ENCODE measurements at places on chromosomes 12 and 14.

DNA sequence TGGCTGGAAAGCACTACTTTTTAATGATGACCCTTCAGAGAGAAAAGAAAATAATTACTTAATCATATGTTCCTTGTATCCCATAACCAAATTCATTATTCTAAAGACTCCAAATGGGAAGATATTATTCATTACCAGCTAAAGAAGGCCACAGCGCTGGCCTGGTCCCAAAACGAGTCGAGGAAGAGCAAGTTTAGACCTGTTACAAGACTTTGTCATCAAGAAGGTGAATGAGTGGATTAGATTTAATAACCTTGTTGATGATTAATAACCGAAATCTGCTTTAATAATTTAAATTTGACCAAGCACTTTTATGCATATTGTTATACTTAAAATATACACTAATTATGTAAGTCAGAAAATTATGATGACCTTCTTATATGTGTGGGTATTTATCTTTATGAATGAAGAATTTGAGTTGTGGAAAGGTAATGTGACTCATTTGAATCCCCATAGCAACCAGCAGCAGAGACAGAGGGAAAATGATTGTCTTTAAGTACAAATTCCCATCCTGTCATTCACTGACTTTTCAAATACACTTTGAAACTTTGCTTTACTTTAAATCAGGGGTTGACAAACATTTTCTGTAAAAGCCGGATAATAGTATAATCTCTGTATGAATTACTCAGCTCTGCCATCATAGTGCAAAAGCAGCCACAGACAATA lies 200.3 kb upstream of the NPAS3 start:
- no peak for DNase-seq

DNA sequence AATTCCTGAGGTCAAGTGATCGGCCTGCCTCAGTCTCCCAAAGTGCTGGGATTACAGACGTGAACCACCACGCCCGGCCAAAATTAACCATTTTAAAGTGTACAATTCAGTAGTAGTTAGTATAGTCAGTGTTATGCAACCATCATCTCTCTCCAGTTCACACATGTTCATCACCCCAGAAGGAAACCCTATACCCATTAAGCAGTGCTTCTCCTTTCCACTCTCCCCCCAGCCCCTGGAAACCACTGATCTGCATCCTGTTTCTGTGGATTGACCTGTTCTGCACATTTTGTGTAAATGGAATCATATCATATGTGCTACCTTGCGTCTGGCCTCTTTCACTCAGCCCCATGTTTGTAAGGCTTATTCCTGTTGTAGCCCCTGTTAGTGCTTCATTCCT lies 52.2 kb downstream of the PHETA1 start:
- no peak for DNase-seq

- DNase-seq, result no peak
These were observed 42.9 kb downstream of the WDR89 start for GRCh38 chr14:63598807-63599206.

- DNase-seq, result no peak
These were observed 180.4 kb downstream of the KIF26A start for GRCh38 chr14:104318558-104319490.

DNA sequence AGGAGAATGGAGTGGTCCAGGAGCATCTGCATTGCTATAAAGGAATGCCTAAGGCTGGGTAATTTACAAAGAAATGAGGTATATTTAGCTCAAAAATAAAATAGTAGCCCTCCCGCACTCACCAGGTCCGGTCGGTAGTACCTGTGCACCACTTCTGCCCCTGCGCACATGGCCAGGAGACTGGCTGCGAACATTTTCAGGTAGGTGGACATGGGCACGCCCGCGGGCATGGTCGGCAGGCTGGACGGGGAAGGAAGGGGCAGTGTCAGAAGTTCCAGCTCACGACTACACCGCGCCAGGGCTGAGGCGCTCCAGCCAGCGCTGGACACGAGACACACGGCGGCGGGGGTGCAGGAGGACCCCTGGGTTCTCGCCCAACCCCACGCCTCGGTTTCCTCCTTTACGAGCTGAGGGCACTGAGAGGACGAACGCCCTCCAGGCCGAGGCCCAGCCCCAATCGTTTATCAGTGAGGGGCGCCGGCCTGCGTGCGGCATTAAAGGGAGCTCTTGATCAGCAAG lies 9.1 kb upstream of the TDG start:
- no peak for DNase-seq

DNA sequence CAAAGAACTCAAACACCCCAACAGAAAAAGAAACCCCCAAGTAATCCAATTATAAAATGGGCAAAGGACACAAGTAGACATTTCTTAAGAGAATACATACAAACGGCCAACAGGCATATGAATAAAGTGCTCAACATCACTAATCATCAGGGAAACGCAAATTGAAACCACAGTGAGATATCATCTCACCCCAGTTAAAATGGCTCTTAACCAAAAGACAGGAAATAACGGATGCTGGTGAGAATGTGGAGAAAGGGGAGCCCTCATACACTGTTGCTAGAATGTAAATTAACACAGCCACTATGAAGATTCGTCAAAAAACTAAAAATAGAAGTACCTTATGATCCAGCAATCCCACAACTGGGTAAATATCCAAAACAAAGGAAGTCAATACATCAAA lies 52.4 kb downstream of the CLMN start:
- DNase-seq, result no peak

- no peak for DNase-seq
These were observed 125.4 kb downstream of the SYT10 start for GRCh38 chr12:33314223-33314622.

Measured in stimulated activated CD4-positive, alpha-beta T cell treated with anti-CD3 and anti-CD28 coated beads, Interleukin-1b, Interleukin-23, amount 100 ng/mL, for 1 hour (primary cell).